D721Med (cell line): ENCODE measurements at places on chromosomes 2 and 18.

- DNase-seq = peak; percentile 73
These were observed at the start of gene MERTK for GRCh38 chr2:111897924-111898702. MERTK (plus strand) TSS chr2:111898607; CDS start chr2:111898736, 129 bp downstream.

GRCh38 chr2:28343184-28343942 is 49.3 kb upstream of the FOSL2 start:
- DNase-seq = no peak

DNA sequence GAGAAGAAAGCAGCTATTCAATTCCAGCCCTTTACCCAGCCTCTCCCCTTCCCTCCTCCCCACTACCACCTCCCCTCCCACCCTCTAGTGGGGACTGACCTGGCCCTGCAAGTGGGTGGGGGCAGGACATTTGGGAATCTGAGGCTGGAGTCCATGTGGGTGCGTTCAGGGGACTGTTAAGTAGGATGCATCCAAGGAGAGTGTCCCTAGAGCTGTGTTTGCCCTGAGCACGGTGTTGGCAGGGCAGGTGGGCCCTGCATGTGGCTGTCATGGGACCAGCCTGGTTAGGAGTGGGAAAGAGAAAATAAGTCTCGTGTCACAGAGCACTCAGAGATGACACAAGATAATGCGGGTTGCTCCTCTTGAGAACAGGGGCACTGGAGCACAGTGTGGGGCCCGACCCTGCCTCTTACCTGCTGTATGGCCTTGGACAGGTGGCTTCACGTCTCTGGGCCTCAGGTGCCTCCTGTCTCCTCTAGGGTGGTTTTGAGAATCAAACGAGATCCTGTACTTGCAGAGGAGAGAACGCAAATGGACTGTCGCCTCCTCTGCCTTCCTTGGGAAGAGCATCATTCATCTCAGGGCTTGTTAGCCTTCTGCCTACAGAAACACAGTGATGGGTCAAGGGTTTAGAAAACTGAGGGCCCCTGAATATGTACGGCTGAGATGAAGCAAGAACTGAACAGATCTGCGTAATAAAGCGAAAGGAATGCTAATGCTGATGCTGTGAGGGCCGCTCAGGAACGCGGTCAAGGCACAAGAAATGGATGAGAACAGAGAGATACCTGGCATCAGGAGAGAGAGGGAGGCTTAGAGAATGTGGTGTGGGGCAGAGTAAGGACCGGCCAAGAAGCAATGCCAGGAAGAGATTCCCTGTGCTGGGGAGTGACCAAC is 187.7 kb upstream of the HAAO start:
- DNase-seq = no peak

DNA sequence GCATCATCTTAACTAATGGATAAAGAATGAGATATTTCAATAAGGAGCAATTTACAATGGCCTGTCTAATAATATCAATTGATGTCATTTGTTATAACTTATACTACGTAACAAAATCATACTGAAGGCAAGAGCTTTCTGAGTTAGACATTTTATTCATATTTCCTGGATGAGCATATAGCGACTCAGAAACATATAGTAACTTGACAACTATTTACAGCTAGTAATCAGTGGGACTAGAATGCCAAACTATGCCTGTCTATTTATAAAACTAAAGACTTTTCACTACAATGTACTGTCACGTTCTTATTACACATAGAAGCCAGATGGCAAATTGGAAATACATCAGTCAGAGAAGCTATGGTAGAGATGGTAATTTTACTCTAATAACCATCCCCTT is 766.2 kb upstream of the TMEFF2 start:
- no peak for DNase-seq
